ENCODE measurements at places on chromosomes 13 and 19.
A peak's percentile ranks its signal among the peaks of the same experiment; 100 is the strongest.

- no peak for DNase-seq
These were observed 41.9 kb upstream of the SERPINE3 start for GRCh38 chr13:51297556-51297955.

DNA sequence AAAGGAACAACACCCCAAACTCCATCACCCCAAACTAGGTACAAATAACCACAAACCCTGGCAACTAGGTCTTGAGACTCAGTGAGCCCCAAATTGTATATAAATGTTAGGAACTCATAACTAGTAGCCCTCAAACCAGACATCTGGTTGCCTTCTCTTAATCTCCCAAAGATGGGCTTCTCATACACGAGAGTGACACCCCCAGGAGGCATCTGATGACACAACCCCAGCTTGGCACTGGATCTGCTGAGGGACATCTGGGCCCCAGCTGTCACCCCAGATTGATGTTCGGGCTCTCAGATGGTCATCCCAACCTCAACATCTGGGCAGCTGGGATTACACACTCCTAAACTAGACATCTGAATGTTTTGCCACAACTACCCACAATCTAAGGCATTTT is 14.8 kb downstream of the RABAC1 start:
- no peak for DNase-seq

DNA sequence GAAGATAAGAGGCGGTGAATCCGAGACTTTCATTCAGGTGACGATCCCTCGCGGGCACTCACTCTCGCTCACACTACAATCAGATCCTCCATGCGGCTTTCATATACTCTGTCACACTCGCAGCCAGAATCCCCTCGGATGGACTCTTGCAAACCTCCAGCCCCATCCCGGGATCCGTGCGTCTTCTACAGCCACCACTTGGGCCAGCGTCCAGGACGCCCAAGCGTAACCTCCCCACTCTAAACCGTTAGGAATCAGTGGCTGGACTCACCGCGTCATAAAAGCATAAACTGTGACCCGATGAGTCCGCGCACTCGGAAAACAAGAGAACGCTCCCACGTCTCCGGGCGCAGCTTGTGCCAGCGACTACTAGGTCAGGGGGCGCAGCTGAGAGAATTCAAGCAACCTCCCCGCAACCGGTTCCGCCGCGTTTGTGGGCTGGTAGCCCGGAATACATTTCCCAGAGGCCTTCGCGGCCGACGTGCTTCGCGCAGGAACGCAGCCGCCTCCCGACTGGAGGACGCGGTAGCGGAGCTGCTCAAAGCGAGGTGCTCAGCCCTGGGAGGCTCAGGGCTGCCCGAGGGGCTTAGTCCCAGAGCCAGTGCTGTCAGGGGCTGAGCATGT is 27.6 kb downstream of the ZNF607 start:
- no peak for DNase-seq

DNA sequence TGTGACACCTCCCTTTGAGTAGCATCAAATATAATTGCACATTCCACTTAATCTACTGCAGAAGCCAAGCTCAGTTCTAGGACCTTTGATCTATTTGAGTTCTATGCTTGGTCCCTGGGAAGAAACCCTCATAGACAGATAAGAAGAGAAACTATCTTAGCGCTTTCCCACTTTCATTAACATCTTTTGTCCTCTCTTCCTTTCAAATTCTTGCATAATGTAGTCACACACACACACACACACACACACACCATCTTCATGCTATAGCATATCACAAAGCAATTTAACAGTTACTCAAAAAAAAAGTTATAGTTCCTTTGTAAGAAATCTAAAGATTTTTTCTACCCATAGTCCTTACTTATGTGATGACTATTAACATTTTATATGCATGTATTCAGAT is 735.9 kb upstream of the PCDH9 start:
- no peak for DNase-seq

DNA sequence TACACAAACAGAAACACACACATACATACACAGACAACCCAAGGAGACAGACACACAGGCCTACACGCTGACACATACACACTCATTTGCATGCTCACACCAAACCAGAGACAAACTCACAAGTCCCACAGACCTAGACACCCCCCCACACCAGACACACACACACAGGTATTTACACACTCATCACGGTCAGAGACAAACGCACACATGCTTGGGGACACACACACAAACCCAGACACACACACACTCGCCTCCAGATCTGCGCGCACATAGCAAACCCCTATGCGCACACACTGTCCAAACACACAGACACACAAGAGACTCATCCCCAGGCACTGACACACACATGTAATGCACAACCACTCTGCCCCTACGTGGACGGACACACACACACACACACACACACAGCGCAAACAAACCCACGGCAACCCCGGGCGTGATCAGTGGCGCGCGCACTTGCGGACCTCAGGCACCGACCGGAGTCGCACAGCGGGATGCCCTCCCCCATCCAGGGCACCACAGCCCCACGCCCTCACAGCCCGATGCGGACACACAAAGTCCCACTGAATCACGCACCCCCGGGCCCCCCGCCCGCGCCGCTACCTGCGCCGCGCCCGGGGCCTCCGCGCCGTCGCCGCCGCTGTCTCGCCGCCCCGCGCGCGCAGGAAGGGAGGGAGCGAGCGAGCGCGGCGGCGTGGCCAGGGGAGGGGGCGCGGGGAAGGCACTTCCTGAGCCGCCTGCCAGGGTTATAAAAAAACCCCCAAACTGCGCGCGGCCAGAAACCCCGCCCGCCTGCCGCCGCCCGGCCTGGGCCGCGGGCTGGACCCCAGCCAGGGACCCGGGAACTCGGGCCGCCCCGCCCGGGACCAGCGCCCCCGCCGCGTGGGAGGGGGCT is at the start of gene ADAMTS10:
Gene ADAMTS10 (minus strand): TSS at position 675 of the 895 bp plus-strand sequence. CDS start 5,005 bp downstream, outside the sequence.
- DNase-seq: peak; percentile 17

DNA sequence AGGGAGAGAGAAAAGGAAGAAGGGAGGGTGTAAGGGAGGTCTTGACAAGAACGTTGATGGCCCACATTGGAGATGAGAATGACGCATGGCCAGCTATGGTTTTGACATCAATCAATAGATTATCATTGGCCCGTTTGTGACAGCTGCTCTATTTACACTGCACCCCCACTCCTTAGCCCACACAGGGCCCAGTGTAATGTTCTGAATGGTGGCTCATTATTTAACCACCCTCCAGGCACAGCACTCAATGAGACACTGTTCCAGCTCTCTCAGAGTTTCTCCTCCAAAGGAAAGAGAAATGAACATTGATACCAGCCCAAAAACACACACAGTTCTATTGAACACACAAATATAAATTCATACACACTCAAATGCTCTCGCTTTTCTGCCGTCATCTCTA is 173.0 kb upstream of the IPO5 start:
- no peak for DNase-seq

- no peak for DNase-seq
These were observed 877.0 kb downstream of the EFNB2 start for GRCh38 chr13:105658431-105658830.

GRCh38 chr19:36837176-36837905 is 846 bp downstream of the ZNF790 start:
- peak; percentile 9 for DNase-seq

- no peak for DNase-seq
These were observed 4.7 kb upstream of the ZNF444 start for GRCh38 chr19:56136362-56136761.

- no peak for DNase-seq
These were observed 21.2 kb downstream of the SULT2B1 start for GRCh38 chr19:48573163-48573505.

DNA sequence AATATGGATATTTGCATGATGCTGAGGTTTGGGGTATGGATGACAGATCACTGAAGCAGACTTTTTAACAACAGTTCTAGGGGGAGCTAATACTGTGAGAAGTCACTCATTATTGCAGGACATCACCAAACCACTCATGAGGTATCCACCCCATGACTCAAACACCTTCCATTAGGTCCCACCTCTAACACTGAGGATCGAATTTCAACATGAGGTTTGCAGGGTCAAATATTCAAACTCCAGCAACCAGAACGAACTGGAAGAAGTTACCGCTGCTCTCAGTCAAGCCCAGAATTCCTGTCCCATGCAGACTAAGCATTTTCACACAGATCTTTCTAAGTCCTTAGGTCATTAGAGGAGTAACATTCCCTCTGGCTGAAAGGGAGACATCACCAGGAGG is 758.9 kb downstream of the UQCRFS1 start:
- no peak for DNase-seq

- DNase-seq: no peak
These were observed 16.5 kb downstream of the DGKH start for GRCh38 chr13:42064966-42065365.

DNA sequence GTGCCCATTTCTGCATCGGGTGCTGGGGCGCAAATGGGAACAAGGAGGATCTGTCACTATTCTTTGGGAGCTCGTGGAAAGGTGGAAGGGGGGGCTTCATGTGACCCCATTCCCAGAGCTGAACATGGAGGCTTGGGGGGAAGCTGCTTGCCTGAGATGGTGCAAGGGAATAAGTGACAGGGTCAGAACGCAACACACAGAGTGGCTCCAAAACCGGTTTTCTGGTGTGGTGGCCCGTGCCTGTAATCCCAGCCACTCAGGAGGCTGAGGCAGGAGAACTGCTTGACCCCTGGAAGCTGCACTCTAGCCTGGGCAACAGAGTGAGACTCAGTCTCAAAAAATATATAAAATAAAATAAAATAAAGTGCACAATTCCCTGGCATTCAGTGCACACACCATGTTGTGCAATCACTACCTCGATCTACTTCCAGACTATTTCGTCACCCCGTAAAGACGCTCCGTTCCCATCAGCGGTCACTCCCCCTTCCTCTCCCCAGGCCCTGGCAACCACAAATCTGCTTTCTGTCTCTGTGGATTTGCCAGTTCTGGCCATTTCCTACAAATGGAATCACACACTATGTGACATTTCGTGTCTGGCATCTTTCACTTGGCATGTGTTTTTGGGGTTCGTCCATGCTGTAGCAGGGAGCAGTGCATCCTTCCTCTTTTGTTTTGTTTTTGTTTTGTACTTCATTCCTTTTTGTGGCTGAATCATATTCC is 18.2 kb upstream of the COMP start:
- DNase-seq: no peak

DNA sequence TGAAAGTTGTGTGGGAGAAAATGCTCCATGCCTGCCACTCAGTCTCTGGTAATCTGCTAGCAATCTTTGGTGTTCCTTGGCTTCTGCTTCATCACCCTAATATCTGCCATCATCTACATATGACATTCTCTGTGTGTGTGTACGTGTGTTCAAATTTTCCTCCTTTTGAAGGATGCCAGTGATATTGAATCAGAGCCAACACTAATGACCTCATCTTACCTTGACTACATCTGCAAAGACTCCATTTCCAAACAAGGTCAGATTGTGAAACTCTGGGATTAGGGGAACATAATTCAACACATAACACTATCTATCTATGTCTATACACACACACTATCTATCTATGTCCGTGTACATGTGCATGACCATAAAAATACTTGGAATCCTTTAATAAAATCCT is 81.4 kb upstream of the IRS2 start:
- no peak for DNase-seq

GRCh38 chr19:52069653-52070052 is 21.0 kb upstream of the ZNF432 start:
- DNase-seq: no peak

DNA sequence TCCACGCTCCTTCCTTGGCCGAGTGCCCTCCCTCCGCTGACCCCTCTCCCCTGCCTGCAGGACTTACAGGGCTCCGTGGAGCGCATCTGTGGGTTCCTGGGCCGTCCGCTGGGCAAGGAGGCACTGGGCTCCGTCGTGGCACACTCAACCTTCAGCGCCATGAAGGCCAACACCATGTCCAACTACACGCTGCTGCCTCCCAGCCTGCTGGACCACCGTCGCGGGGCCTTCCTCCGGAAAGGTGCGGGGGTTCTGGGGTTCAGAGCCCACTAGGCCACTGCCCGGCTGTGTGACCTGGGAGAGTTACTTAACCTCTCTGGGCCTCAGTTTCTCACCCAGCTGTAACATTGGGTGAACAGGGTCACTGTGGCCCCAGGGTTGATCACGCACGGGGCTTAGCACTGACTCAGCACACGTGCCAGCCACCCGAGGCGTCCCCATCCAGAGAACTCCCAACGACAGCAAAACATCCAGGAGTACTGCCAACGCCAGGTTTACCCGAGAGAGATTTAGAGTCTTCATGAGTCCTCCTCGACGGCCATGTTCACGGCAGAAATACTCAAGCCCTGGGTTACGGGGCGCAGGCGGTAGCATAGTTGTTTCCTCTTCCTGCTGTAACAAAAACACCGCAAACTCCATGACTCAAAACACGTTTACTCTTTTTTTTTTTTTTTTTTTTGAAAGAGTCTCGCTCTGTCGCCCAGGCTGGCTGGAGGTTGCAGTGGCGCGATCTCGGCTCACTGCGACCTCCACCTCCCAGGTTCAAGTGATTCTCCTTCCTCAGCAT is 9.7 kb upstream of the SPACA4 start:
- DNase-seq: no peak

DNA sequence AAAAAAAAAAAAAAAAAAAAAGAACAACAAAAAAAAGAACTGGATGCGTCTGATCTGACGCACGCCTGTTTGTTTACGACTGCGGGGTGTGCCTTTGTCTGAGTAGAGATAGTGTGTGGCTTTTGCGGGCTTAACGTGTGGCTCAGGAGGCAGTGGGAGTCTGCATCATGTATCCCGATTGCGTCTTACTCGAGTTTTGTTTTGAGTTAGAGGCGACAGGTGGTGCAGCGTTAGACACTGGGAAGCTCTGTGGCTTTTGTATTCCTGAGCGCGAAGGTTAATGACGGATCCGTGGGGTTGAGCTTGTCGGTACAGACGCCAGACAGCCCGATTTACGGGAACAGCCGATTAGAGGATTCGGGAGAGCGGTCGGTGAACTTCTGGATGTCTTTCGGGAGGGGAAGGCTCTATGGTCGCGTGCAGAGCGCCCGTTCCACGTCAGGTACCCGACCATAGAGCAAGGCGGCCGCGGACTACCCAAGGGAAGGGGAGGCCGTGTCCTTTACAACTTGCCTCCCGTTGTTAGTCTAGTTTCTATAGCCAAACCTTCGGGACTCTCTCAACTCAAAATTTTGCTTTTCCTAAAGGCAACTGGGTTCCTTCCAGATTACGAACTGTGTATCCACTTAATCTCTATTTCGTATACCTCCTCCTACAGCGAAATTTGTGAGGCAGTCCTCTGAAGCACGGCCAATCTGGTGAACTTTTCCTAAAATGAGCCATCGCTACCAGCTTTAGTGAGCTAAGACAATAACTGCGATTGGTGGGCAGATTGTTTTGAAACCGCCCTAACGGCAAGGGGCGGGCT is 926 bp upstream of the HNRNPUL1 start:
- DNase-seq: no peak

GRCh38 chr13:23859904-23860303 is 29.3 kb downstream of the MIPEP start:
- DNase-seq: no peak

GRCh38 chr13:31909864-31910551 is 121.6 kb upstream of the FRY start:
- peak; percentile 57 for DNase-seq

- peak; percentile 26 for DNase-seq
These were observed 33.6 kb upstream of the NANOS3 start for GRCh38 chr19:13843104-13843921.
